Activated naive CD4-positive, alpha-beta T cell treated with anti-CD3 and anti-CD28 coated beads for 36 hours (primary cell): ENCODE measurements at places on chromosomes 12 and 14. TPM values are rescaled to one million over a fixed set of nuclear protein-coding genes. Genes with fewer than 3 reads are reported as not detected.
A peak's percentile ranks its signal among the peaks of the same experiment; 100 is the strongest.

GRCh38 chr12:20319366-20319765 is 49.0 kb upstream of the PDE3A start:
- no peak for DNase-seq

Gene OTOGL
- not detected for total RNA-seq

DNA sequence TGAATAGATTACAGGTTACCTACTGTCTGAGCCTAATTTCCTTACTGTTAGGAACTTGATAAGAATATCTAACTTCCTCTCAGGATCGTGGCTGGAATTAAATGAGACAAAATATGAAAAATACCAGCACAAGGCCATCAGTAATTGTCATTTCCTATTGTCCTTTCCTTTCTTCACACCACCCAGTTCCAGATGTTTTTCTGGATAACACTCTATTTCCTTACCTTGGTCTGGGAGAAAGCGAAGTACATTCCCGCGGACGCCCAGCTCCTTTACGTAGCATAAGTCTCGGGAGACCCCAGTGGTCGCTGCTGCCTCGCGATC is 376 bp downstream of the GDF3 start:
- no peak for DNase-seq

GRCh38 chr12:16148938-16149337 is 128.5 kb downstream of the SLC15A5 start:
- no peak for DNase-seq

Gene BDKRB1
- total RNA-seq = not detected

DNA sequence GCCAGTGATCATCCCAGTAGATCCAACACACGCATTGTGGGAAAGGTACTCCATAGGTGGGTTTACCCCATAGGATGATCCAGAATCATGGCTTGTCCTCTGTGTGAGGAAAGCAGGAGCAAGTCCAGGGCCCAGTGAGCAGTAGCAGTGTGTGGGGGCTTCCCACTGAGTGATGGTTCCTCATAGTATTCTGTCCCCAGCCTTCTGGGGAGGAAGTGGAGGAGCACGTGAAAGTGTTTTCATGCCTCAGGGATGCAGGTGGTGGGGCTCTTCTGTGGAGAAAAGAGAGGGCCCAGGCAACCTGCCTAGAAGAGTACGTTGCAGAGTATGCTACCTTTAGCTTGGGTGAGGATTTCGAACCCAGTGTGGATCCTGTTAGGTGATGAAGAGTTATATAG is 56.5 kb downstream of the SUSD6 start:
- DNase-seq = peak; percentile 26

DNA sequence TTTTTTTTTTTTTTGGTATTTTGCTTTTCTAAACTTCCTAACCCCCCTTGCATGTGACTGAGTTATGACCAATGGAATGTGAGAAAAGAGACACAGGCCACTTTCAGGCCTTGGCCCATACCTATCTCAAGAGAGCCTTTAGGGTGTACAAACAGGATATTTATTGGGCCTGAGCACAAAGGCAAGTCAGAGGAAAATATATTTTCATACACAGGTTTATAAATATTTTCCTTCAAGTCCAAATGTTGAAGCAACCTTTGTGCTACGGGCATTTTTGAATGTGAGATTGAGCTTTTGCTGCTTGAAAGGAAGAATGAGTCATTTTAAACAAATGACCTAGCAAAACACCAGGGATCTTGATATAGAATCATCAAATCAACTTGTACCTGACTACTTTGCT is 228.6 kb upstream of the E2F7 start:
- DNase-seq = no peak

GRCh38 chr14:88385212-88386101 is at the start of gene SPATA7:
Gene SPATA7, plus strand, starts transcription at chr14:88385657. Its CDS starts 162 bp downstream, at chr14:88385819.
- DNase-seq = peak; percentile 89

GRCh38 chr12:119115296-119115905 is 63.3 kb upstream of the HSPB8 start:
- peak; percentile 43 for DNase-seq

Gene EXOC3L4
- not detected for total RNA-seq

Gene SYNE3
- total RNA-seq = 22.8 TPM

GRCh38 chr14:74956027-74956279 is 556 bp upstream of the PGF start:
- DNase-seq = no peak

- no peak for DNase-seq
Observed at GRCh38 chr12:13000616-13000924, 505 bp upstream of the HEBP1 start.
